ENCODE measurements at places on chromosomes 1 and 21. TPM values are rescaled to one million over a fixed set of nuclear protein-coding genes. Genes with fewer than 3 reads are reported as not detected.

DNA sequence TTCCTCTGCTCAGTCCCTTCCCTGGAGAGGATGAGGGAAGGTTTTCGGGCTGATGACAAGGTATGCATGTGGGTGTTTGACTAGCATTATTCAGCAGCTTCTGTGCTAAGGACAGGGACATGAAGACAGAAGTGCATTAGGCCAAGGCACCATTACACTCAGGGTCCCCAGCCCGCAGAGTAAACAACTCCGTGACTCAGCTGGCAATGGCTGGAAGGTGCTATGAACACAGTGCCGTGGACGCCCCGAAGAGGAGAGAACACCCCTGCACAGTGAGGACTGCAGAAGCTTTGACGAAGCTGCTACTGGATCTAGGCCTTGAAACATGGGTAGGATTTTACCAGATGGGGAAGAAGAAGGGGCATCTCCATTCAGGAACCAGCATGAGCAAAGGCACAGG is 13.7 kb upstream of the EPS8L3 start:
- DNase-seq: no peak

GRCh38 chr1:10901091-10901890 is 104.8 kb upstream of the CASZ1 start:
- peaks cover 43% of the 10 kb centered on the region for H3K4me1 ChIP-seq
- no peaks in the 10 kb centered on the region for H3K36me3 ChIP-seq
- H3K27ac ChIP-seq: no peak overlapping the region

- H3K4me3 ChIP-seq: no peak overlapping the region
- H3K27me3 ChIP-seq: no peaks in the 10 kb centered on the region
- no peaks in the 10 kb centered on the region for H3K36me3 ChIP-seq
- H3K4me1 ChIP-seq: peaks cover 10% of the 10 kb centered on the region
- no peak overlapping the region for H3K27ac ChIP-seq
These were observed 174.3 kb downstream of the SETD4 start for GRCh38 chr21:35885942-35886541.

DNA sequence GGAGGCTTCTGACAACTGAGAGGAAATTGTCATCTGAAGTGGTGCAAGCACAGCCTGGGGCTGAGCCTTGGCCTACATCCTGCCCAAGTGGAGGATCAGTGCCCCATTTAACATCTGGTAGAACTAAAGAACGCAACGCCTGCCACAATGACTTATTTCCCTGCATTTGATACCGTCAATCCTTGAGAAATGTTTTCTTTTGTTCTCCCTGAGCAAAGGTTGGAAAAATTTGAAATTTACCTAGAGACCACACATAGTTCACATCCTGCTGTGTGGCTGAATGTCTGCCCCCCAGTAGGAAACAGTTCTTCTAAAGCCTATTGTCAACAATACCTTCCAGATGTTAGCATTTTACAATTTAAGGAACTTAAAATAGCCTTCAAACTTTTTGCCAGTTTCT is 5.6 kb upstream of the RGS4 start:
- H3K4me3 ChIP-seq: no peak overlapping the region
- no peaks in the 10 kb centered on the region for H3K27me3 ChIP-seq

- no peaks in the 10 kb centered on the region for H3K27me3 ChIP-seq
- H3K4me3 ChIP-seq: peak overlapping the region; percentile 100
- no peaks in the 10 kb centered on the region for H3K36me3 ChIP-seq
These were observed 935 bp upstream of the COG2 start for GRCh38 chr1:230641346-230641745.

- H3K4me3 ChIP-seq: no peak overlapping the region
- no peaks in the 10 kb centered on the region for H3K4me1 ChIP-seq
- H3K27ac ChIP-seq: no peak overlapping the region
- no peaks in the 10 kb centered on the region for H3K36me3 ChIP-seq
These were observed 85.7 kb downstream of the BRINP2 start for GRCh38 chr1:177256153-177257075.

DNA sequence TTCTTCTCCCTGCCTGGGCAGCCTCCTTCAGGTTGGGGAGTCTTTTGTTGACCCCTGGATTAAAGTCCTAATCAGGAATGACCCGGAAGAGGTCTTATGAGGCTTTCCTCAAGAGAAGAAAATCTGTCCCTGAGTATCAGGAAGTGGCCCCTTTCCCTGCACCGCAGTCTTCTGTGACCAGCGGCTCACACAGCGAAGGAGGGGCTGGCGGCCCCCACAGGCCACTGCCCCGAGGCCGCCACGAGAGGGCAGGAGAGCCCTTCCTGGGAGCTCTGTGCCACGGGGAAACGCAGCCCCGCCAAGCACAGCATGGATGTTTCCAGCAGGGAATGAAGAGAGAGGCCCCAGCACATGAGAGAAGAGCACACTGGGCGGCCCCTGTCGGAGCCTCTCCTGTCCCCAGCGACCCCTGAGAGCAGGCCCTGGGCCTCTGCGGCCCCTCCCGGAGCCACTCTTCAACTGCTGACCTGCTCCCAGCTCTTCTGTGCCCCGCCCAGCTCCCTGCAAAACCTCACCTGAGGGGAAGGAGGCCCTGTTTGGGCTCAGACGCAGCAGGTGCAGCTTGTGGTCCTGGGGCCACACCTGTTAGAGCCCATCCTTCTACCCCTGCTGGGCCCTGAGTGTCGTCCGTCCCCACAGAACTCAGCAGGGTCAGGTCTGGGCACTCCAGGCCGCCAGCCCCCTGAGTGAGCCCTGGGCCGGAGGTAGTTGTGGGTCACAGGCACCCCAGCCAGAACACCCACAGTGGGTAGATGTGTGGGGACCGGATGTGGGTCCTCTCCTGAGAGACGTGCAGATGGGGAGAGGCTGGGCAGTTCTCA is 4.9 kb upstream of the POFUT2 start:
- no peak overlapping the region for H3K4me3 ChIP-seq
- no peaks in the 10 kb centered on the region for H3K27me3 ChIP-seq
- DNase-seq: peak; percentile 91
- no peak overlapping the region for H3K27ac ChIP-seq

- no peaks in the 10 kb centered on the region for H3K36me3 ChIP-seq
- peaks cover 92% of the 10 kb centered on the region for H3K27me3 ChIP-seq
- peak; percentile 54 for DNase-seq
- no peak within 1 kb of the TSS for H3K27ac ChIP-seq
- H3K4me3 ChIP-seq: peak within 1 kb of the TSS; percentile 67
These were observed at the start of gene TCEA3 for GRCh38 chr1:23424293-23425192. TSS of gene TCEA3 (minus strand) at chr1:23424748. CDS start at chr1:23424633, 115 bp downstream.

DNA sequence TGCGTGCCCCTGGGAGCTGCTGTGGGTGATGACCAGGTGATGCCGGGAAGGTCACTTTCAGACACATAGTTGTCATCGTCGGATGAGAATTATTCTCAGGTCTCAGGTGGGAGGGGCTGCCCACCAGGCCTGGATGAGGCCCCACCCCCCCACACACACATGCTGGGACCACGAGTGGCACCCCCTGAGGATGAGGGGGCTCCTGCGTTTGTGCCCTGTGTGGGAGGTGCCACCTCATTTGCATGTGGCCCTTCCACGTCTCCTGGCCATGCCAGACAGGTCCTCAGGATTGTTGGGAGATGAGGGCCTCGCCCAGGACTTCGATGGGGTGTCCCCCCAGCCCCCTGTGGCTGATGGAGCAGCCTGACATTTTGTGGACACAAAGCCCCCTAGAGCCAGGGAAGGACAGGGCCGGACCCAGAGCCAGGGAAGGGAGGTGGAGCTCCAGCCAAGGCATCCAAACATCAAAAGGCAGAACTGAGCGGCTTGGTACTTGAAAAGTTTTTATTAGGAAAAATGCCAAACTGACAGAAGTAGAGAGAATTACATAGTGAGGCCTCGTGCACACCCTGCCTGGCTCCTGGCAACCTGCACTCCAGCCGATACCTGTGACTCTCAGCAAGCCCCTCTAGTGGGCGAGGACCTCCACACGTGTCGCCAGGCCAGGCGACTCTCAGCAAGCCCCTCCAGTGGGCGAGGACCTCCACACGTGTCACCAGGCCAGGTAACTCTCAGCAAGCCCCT is 55.7 kb downstream of the PRKCZ start:
- H3K4me3 ChIP-seq: no peak overlapping the region
- H3K27ac ChIP-seq: no peak overlapping the region

GRCh38 chr1:233227930-233228465 is 67.5 kb downstream of the PCNX2 start:
- no peak for DNase-seq
- no peaks in the 10 kb centered on the region for H3K4me1 ChIP-seq
- no peaks in the 10 kb centered on the region for H3K27me3 ChIP-seq
- H3K4me3 ChIP-seq: no peak overlapping the region
- no peak overlapping the region for H3K27ac ChIP-seq

DNA sequence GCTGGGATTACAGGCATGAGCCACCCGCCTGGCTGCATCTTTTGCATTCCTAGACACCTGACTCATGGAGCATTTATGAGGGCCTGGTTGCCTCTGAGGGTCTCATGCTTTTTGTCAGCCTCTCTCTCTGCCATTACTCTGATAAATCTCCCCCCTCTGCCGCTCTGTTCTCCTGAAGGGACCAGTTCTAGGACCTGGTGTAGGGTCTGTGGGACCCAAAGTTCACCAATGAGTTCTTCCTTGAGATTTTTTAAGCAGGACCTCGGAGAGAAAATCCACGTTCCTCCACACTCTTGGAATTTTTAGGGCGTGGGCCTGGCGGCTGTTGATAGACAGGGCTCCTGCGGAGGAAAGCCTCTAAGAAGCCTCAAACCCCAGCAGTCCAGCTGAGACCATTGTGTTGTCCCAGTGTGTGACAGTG is 91.9 kb upstream of the ERRFI1 start:
- H3K27me3 ChIP-seq: no peaks in the 10 kb centered on the region
- DNase-seq: no peak
- no peaks in the 10 kb centered on the region for H3K36me3 ChIP-seq
- no peak overlapping the region for H3K27ac ChIP-seq
- H3K4me1 ChIP-seq: peaks cover 4% of the 10 kb centered on the region

DNA sequence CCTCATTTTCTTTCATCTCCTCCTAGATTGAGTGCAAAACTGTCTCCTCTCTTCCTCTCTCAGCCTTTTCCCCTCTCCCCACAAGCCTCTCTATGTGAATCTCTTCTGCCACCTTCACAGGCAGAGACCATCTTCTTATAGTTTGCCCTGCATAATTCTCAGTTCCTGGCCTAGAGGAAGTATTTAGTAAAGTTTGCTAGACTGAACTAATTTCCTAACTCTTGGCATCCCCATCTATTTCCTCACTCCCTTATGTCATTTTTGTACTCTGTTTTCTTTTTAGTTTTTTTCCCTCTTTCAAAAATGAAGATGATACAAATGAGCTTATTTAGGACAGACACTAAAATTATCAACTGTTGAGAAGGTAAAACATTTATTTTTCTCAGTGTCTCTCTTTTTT is 66.0 kb downstream of the XCL2 start:
- H3K4me1 ChIP-seq: peaks cover 19% of the 10 kb centered on the region
- no peak overlapping the region for H3K27ac ChIP-seq
- DNase-seq: no peak
- no peaks in the 10 kb centered on the region for H3K27me3 ChIP-seq
- H3K4me3 ChIP-seq: no peak overlapping the region

DNA sequence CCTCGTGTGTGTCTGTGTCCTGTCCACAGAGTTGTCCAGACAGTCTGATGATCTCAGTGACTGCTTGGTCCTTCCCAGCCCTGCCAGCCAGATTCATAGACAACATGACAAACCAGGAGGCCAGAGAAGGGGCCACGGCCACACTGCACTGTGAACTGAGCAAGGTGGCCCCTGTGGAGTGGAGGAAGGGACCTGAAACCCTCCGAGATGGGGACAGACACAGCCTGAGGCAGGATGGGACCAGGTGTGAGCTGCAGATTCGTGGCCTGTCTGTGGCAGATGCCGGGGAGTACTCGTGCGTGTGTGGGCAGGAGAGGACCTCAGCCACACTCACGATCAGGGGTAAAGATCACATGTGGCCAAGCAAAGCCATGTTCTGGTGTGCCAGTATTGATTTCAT is 96.4 kb downstream of the OBSCN start:
- no peak overlapping the region for H3K4me3 ChIP-seq
- no peaks in the 10 kb centered on the region for H3K4me1 ChIP-seq
- DNase-seq: no peak
- no peak overlapping the region for H3K27ac ChIP-seq
- peaks cover 11% of the 10 kb centered on the region for H3K36me3 ChIP-seq

DNA sequence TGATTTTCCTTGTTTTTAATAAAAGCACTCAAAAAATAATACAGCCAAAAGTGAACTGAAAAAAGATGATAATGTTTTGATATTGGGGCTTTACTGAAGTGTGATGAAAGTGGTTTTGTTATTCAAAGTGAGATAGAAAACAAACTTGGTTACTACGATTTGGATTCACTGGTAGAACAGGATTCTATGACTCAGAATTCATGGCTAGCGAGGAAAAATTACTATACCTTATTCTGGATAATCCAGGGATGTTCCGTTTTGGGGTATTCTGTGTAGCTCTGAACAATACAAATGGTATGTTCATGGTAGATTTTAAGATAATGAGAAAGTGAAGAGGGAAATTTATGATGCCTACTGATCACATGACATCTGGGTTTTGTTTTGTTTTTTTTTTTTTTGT is 117.7 kb downstream of the NRDC start:
- no peak overlapping the region for H3K4me3 ChIP-seq
- H3K4me1 ChIP-seq: no peaks in the 10 kb centered on the region
- H3K27me3 ChIP-seq: no peaks in the 10 kb centered on the region
- no peak for DNase-seq
- H3K27ac ChIP-seq: no peak overlapping the region
- H3K36me3 ChIP-seq: peaks cover 2% of the 10 kb centered on the region

GRCh38 chr1:190258003-190258402 is 219.7 kb downstream of the BRINP3 start:
- H3K27me3 ChIP-seq: no peaks in the 10 kb centered on the region
- no peak overlapping the region for H3K27ac ChIP-seq
- H3K4me3 ChIP-seq: no peak overlapping the region
- peak; percentile 28 for DNase-seq

- H3K4me1 ChIP-seq: peaks cover 11% of the 10 kb centered on the region
- H3K27me3 ChIP-seq: peaks cover 32% of the 10 kb centered on the region
- DNase-seq: peak; percentile 52
- no peaks in the 10 kb centered on the region for H3K36me3 ChIP-seq
- H3K4me3 ChIP-seq: no peak overlapping the region
- no peak overlapping the region for H3K27ac ChIP-seq
These were observed 10.3 kb upstream of the LUZP1 start for GRCh38 chr1:23178950-23179349.

Gene OR2M3
- total RNA-seq: not detected

Gene PCBP3
- total RNA-seq: 7.8 TPM
